ENCODE measurements at places on chromosomes 1 and 21.

- no peak for DNase-seq
These were observed 20.6 kb downstream of the XKR8 start for GRCh38 chr1:27980216-27980845.

GRCh38 chr1:910311-910880 is 13.3 kb upstream of the SAMD11 start:
- no peak for DNase-seq

DNA sequence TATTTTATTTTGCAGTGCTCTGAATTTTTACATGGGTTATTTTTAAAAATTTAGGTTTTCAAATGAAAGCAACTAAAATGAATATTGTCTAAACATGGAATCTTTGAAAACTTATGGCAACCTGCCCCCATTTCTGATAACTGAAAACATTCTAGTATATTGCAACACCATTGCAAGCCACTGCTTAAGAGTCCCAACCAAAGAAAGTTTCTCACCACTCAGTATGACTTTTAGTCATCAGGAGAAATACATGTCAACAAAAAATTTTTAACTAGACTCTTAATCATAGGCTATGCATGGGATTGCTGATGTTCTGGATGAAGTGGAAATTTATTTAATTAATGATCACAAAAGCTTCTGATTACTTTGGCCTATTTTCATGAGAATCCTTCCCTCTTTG is 112.1 kb downstream of the TNFSF18 start:
- no peak for DNase-seq

GRCh38 chr1:27885114-27885528 is 12.8 kb downstream of the THEMIS2 start:
- DNase-seq, result no peak

DNA sequence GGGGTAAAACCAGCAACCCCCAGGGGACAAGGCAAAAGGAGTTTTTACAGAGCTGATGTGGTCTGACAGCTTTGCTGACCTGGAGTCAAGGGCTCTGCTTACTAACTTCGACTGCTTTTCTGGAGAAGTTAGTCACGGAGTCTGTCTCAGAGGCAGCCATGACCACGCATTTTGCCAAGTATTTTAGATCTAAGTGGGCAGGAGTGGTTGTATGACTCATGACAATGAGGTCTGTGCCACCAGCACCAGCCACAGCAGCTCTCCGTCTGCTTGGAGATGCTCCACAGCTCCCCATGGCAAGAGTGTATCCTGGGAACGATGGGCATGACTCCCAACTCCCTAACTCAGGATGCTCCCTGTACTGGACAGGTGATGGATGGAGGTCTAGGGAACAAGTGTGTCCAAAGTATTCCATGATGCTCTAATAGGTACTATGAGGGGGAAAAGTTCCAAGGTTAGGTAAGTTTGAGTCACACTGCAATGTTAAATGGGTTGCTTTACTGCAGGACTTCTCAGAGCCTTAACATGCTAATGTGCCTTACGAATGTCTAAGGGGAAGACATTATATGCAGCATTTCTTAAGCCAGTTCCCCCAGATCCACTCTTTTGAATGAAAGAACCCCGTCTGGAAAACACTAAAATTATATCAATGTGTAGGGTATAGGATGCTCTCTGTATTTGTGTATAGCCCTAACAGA is 359.0 kb downstream of the HHAT start:
- no peak for DNase-seq

DNA sequence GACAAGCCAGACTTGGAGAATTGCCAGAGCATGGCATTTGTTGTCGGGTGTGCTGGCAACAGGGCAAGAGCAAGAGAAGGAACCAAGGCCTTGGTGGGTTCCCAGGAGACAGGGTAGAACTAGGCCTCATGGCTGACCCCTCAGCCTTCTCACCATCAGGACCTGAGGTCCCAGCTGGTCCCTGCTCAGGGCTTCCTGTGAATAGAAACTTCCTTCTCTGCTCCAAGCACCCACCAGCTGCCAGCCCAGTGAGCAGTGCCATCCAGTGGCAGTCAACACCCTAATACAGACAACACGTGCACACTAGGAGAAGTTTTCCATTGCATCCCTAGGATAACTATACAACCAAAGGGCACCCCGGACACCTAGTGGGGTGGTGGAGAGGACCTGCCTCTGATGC is 22.8 kb downstream of the S100A6 start:
- DNase-seq, result no peak

- no peak for DNase-seq
These were observed 14.7 kb upstream of the AQP10 start for GRCh38 chr1:154306151-154306550.

DNA sequence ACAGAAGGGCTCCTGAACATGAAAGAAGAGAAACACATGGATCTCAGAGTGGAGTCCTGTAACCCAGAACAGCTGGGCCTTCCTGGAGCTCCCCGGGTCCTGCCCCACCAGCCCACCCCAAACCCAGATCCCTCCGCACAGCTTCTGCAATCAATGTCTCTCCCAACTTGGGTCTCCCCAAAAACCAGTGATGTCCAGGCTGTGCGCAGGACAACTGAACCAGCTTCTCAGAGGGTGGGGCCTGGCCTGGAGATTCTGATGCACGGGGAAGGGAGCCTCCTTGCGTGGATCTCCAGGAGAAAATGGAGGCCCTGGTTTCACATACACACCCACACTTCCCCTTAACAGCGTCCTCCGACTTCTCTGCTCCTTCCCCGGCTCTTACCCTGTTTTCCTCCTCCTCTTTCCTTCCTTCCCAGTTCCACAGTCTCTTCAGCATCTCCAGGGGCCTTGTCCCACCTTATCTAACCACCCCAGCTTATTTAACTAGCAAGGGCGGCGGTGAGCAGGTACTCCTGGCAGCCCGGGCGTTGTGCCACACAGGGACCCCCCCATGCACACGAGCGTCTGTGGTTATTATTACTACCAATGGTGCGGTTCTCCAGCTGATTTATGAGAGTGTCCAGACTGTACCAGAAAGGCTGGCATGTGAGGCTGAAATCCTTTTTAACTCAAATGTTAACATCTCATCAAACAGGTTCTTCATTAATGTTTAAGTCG is 11.2 kb upstream of the MX2 start:
- no peak for DNase-seq

- DNase-seq, result no peak
These were observed 7.5 kb downstream of the PUM1 start for GRCh38 chr1:31058012-31058411.

All from NCI-H524 treated with DMSO at 0.1 percent for 48 hours (cell line).